Mammary epithelial cell (primary cell): ENCODE measurements at places on chromosomes 5 and 9. TPM values are rescaled to one million over a fixed set of nuclear protein-coding genes. Genes with fewer than 3 reads are reported as not detected.

NR2F1-AS1 gene
- 12.2 TPM for total RNA-seq

FREM1 gene
- not detected for total RNA-seq

MEIKIN gene
- total RNA-seq: not detected in 2 replicates

POU4F3 gene
- total RNA-seq: not detected

ZDHHC21 gene
- 6.8 and 7.8 TPM in 2 replicates for total RNA-seq

NTRK2 gene
- 1.5 TPM for total RNA-seq

PCDHAC1 gene
- 2.8 TPM for total RNA-seq

BARHL1 gene
- total RNA-seq: not detected

YTHDC2 gene
- total RNA-seq: 31.3 TPM

DNA sequence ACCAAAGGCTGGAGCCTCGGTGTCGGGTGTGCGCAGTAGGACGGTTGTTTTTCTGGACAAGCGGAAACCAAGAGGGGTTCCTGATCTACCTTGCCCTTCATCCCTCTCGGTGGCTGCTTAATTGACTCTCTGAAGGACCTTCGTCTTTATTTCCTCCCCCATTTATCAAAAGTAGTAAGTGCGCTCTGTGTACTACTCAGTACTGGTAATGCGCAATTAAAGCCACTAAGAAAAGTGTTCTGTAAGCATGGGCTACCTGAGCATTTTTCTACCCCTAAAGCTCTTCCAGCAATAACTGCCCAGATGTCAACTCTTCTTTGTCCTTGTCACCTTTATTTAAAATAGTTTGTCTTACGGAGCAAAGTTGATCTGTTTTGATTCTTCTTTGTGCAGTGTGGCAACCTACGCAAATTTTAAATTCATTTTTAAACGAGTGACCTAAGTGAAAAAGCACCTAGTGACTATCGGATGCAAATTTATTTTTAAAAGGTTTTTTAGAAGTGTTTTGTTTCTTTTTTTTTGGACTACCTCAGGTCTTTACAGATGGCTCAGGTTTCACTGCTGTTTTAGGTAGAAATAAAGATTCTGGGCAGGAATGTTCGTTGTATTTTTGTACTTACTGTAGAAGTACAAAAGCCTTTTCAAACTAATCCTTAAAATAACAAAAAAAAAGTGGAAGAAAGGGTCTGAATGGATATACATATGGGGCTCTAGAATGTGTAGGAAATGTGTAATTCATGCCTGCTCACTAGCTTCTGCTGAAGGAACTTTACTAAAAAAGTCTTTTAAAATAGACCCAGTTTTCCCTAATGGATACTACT lies 2.0 kb downstream of the JMY start:
- DNase-seq: no peak

DNA sequence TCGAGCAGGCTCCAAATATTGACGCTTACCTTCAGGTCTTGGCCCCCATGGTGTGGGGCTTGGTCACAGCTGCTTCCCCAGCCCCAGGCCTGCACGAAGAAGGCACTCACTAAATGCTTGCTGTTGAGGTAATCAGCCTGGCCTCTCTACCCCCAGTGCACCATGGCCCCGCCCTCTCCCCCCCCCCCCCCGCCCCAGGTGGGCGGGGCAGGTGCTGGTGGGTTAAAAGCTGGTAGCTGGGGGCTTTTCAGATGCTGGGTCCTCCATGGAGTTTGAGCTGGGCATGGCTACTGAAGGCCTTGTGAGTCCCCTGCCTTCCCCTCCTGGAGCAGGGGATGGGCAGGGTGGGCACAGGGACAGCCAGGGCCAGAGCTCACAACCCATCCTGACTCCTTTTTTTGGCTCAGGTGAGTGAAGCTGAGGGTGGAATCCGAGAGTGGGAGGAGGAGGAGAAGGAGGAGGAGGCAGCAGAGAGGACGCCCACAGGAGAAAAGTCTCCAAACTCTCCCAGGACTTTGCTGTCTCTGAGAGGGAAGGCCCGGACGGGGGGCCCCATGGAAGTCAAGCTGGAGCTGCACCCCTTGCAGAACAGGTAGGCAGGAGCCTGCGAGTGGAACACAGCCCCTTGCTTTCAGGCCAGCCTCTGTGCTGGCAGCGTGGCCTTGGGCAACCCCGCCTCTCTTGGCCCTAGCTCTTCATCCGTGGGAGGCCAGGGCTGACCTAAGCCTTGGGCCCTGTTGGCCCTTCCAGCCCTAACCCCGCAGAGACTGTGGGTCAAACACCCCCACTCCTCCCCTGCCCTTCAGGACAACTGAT lies 4.4 kb upstream of the TSPAN17 start:
- DNase-seq: no peak

DNA sequence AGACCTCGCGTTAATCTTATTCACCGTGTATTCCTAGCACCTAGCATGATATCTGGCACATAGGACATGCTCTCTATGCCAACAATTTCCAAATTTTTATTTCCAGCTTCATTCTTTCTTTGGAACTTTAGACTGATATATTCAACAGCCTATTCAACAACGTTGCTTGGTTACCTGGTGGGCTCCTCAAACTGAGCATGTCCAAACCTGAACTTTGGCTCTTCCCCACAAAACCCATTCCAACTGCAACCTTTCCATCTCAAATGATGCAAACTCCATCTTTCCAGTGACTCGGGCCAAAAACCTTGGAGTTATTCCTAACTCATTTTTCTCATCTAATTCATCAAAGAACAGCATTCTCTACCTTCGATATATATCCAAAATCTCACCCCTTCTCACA lies 525.2 kb downstream of the AGTPBP1 start:
- no peak for DNase-seq

DNA sequence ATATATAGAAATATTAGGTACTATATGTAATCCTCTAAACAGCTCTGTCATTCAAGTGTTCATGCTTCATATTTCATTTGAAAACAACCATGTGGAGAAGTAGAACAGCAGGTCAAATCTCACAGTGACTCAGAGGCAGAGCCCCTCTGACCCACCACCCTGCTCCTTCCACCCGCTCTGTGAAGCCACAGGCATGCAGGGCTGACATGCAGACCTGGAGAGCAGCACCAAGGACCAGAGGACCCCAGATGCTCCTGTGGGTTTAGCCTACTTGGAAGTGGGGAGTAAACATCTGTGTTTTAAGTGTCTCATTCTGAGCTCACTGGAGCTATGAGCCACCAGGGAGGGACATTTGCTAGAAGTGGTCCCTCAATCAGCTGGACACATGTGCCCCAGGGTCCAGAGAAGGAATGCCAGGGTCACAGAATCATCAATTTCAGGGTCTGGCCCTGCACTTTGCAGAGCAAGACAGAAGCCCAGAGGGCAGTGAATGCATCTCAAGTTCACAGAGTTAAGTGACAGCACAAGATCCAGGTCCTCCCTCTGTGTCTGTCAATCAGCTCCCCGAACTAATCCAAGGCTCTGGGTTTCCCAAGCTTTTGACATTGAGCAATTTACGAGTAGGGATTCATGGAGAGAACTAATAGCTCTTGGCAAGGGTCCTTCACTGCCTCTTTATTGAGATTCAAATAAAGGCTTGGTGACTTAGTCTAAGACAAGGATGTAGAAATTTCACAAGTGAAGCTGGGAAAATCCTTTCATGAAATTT lies 441.1 kb downstream of the SEMA5A start:
- no peak for DNase-seq

DNA sequence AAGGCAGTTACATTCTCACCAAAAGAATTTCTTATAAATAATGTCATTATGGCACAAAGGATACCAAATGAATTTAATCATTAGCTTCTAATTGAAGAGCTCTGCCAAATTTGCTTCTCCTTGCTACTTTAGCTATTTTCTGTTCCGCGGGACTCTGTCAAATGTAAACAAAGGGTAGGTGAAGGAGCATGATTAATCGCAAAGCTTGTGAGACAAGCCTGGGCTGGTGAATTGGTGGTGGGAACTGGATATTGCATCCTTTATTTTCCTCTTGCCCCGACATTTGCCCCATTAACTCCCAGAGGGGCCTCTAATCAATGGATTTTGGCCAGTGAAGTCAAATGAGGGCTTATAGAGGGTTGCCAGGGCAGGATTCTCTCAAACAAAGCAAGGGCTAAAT lies 234.2 kb upstream of the RFX3 start:
- DNase-seq: peak; percentile 63

- DNase-seq: no peak
Observed at GRCh38 chr9:95880021-95880690, 4.7 kb downstream of the ERCC6L2 start.

GRCh38 chr9:30630459-30630858 lies 1754.0 kb upstream of the ACO1 start:
- no peak for DNase-seq

DNA sequence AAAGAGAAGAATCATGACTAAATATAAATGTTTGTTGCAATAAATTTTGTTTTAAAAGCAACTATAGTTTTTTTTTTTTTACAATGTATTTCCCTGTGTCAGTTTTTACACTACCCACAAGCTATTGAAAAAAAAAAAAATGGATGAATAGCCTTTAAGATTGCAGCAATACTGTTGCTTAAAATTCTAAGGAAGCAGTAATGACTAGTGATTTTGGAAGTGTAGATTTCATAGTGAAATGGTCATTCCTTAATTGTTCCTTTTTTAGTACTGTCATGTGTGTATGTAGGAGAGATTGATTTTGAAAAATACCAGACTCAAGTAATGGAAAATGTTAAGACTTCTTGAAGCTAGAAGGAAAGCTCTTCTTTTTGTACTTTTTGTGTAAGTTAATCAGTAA lies 53.1 kb downstream of the NDUFS4 start:
- no peak for DNase-seq

GRCh38 chr5:179170606-179171005 lies 110.4 kb downstream of the ZNF354C start:
- no peak for DNase-seq

DNA sequence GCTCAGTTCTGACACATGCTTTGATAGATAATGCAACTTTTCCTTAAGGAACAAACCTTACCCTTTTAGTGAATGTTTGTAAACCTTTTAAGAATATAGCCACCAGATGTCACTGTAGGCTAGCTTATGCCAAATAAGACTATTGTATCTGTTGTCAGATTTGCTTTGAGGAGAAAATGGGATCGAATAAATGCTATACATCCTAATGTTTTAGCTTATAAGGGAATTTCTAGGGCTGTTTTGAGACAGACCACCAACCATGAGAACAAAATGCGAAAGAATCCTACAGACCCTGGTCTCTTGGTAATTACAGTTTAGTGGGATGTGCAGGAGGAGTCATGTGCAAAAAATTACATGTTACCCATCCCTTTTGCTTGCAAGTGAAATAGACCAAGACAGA lies 127.6 kb upstream of the NMUR2 start:
- peak; percentile 45 for DNase-seq

DNA sequence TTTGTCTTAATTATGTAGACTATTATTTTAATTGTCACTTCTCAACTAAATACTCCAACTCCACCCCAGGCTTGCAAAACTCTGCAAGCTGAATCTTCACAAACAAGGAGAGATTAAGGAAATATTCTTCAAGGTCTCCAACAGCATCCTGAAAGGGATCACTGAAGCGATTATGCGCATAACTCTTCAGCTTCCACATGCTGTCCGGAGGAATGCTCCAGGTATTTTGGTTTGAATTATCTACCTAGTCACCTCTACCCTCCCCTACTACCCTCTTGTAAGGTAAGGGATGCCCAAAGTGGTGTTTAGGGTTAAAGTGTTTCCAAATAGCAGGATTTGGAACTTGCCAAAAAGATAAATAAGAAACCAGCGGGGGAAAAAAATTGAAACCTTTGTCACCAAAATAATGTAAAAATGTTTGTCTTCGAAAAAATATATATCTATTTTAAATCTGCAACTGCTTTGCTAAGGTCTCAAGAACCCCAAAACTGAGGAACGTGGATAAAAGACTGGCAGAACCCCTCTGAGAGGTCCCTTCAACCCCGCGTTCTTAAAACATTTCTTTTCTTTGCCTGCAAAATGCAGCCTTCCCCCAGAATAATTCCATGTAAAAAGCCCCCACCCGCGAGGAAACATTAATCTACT lies 11.6 kb downstream of the PTCH1 start:
- no peak for DNase-seq

GRCh38 chr5:172167895-172168294 lies 20.1 kb downstream of the STK10 start:
- DNase-seq: no peak

DNA sequence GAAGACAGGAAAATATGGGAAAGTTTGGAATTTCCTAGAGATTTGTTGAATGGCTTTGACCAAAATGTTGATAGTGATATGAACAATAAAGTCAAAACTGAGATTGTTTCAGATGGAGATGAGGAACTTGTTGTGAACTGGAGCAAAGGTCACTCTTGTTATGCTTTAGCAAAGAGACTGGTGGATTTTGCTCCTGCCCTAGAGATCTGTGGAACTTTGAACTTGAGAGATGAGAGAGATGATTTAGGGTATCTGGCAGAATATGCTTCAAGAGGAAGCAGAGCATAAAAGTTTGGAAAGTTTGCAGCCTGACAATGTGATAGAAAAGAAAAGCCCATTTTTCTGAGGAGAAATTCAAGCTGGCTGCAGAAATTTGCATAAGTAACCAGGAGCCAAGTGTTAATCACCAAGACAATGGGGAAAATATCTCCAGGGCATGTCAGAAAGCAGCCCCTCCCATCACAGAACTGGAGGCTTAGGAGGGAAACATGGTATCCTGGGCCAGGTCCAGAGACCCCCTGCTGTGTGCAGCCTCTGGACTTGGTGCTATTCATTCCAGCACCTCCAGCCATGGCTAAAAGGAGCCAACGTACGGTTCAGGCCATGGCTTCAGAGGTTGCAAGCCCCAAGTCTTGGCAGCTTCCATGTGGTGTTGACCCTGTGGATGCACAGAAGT lies 114.3 kb upstream of the STARD4 start:
- DNase-seq: no peak

- no peak for DNase-seq
Observed at GRCh38 chr5:128197896-128198522, 114.4 kb downstream of the SLC12A2 start.

GRCh38 chr9:102832814-102833213 lies 162.3 kb upstream of the CYLC2 start:
- no peak for DNase-seq

DNA sequence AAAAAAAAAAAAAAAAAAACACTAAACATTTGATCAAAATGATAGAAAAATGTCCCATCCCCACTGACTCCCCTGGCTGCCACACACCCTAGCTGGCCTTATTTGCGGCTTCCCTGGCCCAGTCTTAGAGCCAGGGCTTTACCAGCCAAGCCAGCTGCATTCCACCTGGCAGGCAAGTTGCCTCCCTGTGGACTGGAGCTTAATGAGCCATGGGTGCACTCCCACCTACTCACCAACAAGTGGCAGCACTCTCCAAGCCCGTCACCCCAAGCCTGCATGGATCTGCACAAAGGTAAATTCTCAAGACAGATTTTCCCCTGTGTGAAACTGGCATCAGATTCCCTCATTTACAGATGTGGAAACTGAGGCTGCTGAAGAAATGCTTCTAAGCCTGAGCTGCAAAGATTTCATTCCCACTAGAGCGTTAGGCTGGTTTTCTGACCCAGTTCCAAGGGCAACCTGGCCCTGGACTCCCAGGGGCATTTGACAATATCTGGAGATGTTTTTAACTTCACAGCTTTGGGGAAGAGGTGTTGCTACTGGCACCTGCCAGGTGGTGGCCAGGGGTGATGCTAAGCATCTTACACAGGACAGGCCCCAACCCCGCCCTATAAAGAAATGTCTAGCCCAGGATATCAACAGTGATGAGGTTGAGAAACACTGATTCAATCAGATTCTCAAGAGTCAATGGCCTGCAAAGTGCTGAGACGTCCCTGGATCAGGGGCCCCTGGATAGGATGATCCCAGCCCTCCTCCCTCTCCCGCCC lies 21.9 kb upstream of the VDAC1 start:
- peak; percentile 72 for DNase-seq
